ENCODE measurements at places on chromosomes 3 and 15.

DNA sequence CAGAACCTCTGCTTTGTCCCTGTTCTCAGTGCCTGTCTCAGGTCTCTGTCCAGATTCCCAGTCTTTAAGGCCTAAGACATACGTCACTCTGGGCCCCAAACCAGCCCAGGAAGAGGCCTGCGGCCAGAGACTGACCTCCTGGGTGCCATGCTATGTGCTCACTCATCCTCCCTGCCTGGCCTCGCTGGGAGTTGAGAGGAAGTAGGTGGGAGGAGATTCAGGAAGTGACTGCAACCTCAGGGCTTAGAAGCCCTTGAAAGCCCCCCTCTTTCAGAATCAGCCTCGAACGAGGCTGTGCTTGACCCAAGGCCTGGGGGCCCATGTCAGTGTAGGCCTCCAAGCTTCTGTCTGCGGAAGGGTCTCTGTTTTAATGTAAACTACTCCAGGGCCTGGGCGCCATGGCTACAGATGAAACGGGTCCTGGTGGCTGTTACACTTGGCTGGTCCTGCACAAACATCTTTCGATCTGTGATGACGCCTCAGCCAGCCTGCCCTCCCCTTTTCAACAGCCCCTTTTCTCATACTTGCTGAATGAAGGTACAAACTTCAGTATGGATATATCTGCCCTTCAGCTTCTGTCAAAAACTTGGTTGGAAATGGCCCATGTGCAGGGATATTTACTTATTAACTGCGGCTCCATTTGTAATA lies 11.7 kb downstream of the RASGRF1 start:
- DNase-seq, result no peak

GRCh38 chr3:79066481-79066880 lies 701.3 kb downstream of the ROBO1 start:
- DNase-seq, result no peak

GRCh38 chr15:66019368-66019767 lies 150.1 kb downstream of the RAB11A start:
- no peak for DNase-seq

GRCh38 chr15:91264651-91265351 lies 164.7 kb downstream of the SV2B start:
- DNase-seq, result no peak

GRCh38 chr3:145817870-145818483 lies 343.0 kb downstream of the PLOD2 start:
- no peak for DNase-seq

DNA sequence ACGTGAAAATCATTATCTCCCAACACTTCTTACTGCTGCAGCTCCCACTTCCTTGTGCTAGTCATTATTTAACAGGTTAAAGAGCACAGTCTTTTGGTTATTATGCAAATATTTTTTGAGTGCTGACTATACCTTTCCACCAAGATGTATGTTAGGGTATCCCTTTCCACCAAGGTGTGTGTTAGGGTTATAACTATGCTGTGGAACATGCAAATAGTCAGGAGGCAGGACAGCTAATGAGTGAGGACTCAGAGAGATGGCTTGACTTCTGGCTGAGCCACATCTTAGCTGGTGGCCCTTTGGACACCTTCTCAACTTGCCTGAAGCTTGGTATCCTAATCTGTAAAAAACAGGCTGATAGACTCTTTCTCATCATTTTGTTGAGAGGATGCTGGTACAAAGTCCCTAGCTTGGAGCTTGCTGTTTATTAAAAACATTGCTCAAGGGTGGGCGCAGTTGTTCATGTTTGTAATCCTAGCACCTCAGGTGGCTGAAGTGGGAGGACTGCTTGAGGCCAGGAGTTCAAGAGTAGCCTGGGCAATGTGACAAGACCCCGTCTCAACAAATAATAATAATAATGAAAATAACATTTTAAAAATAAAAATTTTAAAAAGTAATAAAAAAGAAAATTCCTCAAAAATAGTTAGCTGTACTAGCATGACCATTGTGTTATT lies 160.5 kb upstream of the ADAMTS9 start:
- peak; percentile 88 for DNase-seq

GRCh38 chr3:95351158-95351557 lies 1288.3 kb downstream of the NSUN3 start:
- DNase-seq, result no peak

DNA sequence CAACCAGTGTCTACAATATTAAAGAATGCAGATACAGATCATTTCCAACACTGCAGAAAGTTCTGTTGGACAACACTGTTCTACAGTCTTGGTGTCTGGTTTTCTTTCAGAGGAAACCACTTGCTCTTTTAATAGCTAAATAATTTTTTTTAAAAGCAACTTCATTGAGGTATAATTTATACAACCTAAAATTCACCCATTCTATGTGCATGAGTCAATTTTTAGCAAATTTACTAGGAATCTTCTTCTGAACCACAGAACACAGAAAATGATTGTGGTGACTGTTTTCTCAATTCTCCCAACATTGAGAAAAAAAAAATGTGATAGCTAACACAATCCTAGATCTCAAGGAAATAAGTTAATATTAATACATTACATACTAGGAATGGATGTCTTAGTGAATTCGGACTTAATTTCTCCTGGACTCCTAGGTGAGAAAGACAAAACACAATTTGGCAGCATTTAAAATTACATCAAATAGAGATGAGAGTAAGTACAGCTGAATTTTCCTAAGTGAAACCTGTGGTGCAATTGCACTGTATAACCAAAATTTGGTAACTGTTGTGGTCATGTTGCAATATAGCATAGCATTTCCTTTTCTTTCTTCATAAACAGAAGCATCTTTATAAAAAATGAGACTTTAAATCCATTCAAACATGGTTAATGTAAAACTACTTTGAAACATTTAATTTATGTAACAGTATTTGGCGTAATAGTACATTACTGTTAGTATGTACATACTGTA lies 15.3 kb upstream of the PLCL2 start:
- DNase-seq, result no peak

GRCh38 chr3:35739964-35740527 lies 100.7 kb downstream of the ARPP21 start:
- DNase-seq, result peak; percentile 48

All from NCI-H526 (cell line).